ENCODE measurements at places on chromosomes 1 and 21. TPM values are rescaled to one million over a fixed set of nuclear protein-coding genes. Genes with fewer than 3 reads are reported as not detected.

GRCh38 chr1:25006770-25007169, 76.7 kb upstream of the RUNX3 start:
- no peak for DNase-seq

DNA sequence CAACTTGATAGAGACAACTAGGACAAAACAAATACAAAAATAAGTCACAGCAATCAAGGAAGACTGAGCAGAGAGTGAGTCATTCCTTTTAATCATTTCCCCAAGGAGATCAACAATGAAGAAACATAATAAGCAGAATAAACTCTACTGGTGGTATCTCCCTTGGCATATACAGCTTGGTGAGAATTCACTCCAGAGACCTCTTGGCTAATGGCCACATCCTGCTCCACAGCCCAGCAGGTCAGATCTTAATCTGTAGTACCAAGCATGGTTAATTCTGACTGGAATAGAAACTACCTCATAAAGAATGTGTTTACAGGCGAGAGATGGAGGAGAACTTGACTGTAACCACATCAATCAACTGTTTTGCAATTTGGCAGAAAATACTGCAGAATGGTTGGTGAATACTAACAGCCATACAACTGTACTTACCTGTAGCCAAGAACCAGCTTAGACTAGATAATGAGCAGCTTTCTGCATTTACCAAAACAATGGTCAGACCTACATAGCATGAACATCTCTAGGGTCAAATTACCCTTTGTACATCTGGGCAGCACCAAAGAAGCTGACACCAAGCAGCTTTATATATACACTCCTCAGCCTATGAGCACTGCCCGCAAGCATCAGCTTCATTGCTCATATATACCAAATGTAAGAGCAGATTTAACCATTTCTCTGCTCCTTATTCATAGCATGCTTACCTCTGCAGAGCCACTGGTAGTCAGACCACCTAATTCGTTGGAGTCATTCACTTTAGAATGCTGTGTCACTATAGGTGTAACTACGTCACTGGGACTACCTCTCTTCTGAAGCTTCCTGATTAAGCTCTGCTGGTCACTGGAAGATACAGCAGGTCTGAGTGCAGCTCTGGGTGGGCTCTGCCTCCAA, 51.0 kb downstream of the KIAA0319L start:
- DNase-seq: no peak

GRCh38 chr1:170063109-170063826, 11.2 kb downstream of the KIFAP3 start:
- DNase-seq: no peak

GRCh38 chr1:82108843-82109242, 308.1 kb downstream of the ADGRL2 start:
- DNase-seq: no peak

DNA sequence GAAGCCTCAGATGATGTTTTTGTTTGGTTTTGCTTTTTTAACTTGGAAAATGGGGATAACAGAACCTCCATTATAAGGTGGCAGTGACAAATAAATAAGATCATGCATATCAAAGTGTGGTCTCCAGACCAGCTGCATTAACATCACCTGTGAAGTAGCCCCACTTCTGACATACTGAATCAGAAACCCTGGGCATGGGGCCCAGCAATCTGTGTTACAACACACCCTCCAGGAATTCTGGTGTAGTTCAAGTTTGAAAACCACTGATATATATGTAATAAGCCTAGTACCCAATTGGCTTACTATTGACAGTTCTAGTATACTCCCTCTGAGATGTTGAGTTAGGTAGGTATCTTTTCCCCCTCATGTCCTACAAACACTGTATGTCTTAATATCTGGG, 24.1 kb upstream of the RNF19B start:
- peak; percentile 74 for DNase-seq

DNA sequence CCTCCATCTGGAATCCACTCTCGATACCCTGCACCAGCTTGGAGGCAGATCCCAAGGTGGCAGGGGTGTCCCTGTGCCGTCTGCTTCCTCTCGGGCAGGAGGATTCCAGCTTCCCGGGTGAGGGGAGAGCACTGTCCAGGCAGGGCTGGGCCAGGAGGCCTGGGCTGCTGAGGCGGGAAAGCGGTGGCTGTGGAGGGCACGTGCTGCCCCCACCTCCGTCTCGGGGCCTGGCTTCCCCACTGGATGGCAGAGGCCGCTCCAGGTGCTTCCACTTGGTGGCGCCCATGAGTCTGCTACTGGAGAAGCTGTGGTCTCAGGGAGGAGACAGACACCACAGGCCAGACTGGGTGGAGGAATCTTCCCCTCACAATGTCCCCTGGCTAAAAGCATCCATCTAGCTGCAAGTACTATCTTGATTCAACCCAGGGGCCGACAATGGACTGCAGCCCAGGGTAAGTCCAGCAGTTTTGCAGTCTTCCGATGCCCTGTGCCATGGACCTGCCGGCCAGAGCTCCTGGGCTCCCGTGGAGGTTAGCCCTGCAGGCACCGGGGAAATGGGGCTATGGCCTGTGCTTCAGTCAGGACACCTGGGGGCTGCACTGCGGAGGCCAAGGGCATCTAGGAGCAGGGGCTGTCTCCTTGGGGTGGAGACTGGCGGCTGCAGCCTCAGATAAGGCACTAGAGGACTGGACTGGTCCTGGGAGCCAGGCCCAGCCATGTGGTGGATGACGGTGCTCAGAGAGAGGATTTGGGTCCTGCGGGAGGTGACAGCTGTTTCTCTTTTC, 41.3 kb upstream of the EIF4G3 start:
- DNase-seq: no peak

GRCh38 chr1:210446479-210446878, 117.8 kb downstream of the HHAT start:
- DNase-seq: no peak

The MIXL1 gene
- total RNA-seq: not detected

The CHRM3 gene
- 5.4 TPM for total RNA-seq
